ENCODE measurements at places on chromosomes 2 and 18.
A peak's percentile ranks its signal among the peaks of the same experiment; 100 is the strongest.

- DNase-seq, result no peak
Measured at GRCh38 chr2:170723446-170723958, 8.4 kb downstream of the SP5 start.

- no peak for DNase-seq
Measured at GRCh38 chr2:21944536-21944935, 820.8 kb downstream of the TDRD15 start.

- DNase-seq, result no peak
Measured at GRCh38 chr2:149901231-149901859, 313.8 kb upstream of the MMADHC start.

GRCh38 chr2:172358691-172359556 is 68.5 kb upstream of the ITGA6 start:
- DNase-seq, result no peak

DNA sequence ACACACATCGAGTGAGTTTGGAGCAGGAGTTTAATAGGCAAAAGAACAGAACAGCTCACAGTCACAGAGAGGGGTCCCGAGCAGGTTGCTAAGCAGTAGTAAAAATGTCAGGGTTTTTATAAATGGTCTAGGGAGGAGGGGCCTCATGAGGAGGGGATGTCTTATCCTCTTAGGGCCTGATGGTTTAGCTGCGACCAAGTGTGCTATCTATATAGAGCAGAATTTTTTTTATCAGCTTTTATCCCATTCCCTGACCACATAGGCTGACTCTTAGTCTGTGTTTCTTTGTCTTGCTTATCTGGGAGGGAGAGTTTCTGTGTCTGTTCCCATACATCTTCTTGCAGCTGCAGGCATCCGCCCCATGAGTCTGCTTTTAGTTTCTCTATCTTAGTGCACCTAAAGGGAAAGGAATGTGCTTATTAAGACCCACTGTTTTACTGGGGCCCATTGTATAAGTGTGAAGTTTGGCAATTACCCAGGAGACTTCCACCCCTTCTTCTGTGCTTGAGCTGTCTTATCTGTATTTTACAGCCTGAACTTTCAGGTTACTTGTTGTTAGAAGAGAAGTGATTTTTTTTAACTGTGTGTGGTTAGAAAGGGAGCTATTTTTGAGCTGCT is 30.4 kb upstream of the GMCL1 start:
- no peak for DNase-seq

- DNase-seq, result peak; percentile 23
Measured at GRCh38 chr2:71923887-71924533, 223.7 kb downstream of the CYP26B1 start.

GRCh38 chr18:24840051-24840450 is 379.6 kb downstream of the HRH4 start:
- DNase-seq, result no peak

DNA sequence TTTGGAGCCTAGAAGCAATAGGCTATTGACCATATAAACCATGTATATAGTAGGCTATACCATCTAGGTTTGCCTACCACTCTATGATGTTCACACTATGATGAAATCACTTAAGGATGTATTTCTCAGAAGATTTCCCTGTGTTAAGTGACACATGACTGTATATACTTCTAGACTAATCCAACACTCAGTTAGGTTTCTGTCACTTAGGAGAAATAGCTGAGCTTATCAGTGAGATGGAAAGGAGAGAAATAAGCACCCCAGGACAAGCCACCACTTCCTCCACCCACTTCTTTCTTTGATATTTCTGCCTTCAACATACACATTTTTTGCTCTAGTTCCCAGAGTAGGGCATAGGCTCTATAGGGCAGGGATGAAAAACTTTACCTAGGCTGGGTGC is 7.8 kb downstream of the PECR start:
- no peak for DNase-seq

GRCh38 chr18:62514570-62514969 is 8.3 kb upstream of the ZCCHC2 start:
- DNase-seq, result no peak

- DNase-seq, result peak; percentile 23
Measured at GRCh38 chr18:26468931-26469340, 79.4 kb downstream of the KCTD1 start.

- no peak for DNase-seq
Measured at GRCh38 chr18:12048827-12049175, 44.8 kb upstream of the ANKRD62 start.

GRCh38 chr2:54103454-54104314 is 11.7 kb upstream of the ACYP2 start:
- DNase-seq, result no peak

GRCh38 chr18:42636309-42636708 is 479.2 kb downstream of the RIT2 start:
- no peak for DNase-seq

GRCh38 chr2:234771980-234772732 is 179.7 kb upstream of the SH3BP4 start:
- no peak for DNase-seq

DNA sequence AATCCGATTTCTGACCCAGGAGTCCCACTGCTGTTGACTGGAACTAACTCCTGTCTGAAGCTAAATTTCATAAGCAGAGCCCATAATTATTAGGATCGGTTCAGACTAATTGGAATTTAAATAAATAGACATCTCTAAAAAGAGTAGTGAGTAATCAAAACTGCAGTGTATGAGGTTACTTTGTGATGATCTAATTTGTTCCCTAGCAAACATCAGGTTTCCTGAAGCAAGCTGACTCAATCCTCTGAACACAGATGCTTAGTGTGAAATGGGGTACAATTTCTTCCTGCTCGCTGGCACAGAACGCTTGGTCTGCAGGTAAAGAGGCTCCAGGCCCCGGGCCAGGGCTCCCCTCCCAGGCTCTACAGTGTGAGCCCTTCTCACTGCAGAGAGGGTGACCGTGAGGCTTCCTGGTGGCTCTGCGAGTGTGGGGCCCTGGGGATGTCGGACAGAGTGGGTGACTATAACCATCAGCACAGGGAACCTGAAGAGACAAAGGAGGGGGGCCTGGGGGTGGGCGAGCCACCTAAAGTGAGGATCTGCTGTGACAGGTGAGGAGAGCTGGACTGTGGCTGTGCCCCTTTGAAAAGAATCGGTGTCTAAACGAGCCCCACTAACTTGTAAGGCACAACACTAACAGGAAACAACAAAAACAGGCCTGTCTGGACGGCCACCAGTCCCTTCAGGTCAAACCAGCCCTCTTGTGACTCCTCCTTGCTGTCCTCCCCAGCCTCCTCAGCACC is 20.2 kb downstream of the CHST10 start:
- DNase-seq, result no peak

DNA sequence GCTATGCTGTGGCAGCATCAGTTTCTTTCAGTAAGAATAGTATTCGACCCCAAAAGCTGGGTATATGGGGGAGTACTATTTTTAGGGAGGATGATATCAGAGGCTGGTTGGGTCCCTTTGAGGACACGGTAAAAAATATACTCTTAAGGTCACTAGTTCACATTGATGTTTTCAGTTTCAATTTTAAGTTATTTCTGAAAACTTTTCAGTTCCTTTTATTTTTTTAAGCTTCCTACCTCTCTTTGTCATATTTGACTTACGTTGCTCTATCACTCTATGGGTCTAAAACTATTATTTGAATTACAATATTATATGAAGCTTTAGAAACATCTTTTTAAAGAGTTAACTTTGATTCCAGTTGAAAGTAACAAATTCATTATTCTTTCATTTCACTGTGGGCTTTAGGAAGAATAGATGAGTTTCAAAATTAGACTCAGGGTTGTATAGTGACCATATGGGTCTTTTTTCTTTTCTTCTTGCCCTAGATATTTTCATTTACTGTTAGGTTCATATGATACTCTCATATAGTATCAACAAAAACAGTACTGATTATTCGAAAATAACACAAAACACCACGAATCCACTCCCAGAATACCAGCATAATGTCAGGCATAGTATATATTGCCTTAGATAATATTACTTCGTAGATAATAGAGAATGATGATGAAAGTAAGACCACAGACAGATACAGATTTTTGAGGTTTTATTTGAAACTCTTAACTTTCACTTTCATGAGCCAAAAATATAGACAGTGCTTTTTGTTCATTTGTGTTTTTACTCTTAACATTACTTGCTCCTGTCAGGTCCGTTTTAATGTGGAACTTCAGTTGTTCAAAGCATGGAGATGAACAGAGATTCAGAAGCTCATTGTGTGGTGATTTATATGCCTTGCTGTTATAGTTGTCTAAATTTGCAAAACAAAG is 9.8 kb downstream of the RMDN2 start:
- no peak for DNase-seq

DNA sequence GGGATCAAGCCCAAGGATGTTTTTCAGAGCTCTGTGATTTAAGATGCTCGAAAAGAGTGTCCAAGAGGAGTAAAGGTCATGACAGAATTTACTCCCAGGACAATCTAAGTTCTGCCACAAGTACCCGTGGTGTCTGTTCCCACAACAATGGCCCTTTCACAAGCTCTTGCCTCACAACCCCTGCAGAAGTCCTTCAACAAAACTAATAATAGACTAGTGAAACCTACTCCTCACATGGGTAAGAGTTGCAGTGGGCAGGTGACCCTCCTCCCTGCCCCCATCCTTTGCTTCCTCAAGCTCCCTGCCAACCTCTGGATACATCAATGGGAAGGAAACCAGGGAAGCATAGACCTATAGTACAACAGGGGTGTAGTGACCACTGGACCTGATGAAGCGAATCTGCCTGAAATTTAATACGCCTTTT is 34.9 kb downstream of the PTCD3 start:
- DNase-seq, result no peak

GRCh38 chr2:30113617-30114293 is 33.1 kb upstream of the YPEL5 start:
- DNase-seq, result no peak

DNA sequence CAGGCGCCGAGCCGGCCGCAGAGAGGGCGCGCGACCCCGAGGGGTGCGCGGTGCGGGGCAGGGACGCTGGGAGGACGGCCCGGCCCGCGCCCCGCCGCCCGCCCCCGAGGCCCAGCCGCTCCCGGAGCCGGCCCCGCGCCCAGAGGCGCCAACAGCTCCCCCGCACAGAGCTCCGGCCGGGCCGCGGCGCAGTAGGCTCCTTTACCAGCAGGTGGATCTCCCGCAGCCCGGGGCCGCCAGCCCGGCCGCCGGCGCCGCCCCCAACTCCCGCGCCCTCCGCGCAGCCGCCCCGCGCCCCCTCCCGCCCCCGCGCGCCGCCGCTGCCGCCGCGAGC is 258 bp downstream of the MGAT4A start:
- DNase-seq, result no peak

DNA sequence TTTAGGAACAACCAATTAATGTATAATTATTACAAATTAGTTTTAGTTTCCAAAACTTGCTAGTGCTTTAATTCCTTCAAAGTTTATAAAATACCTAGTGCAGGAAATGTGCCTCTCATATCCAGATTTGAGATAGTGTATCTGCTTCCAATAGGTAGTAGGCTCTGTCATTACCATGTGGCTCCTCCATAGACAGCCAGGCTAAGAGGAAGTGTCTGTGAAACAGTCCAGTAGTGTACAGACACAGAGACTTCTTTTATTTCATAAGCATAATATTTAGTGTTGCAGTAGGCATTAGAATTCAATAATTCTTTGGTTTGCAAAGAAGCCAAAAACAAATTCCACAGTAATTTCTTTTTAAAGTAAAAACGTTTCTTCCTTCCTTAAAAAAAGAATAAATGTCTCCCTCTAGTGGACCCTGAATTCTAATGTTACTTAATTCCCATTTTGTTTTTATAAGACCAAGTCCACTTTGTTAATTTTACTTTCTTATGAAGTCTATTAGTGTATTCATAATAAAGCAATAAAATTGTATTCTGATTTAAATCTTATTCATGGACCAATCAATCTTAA is 101.2 kb downstream of the NEB start:
- no peak for DNase-seq

DNA sequence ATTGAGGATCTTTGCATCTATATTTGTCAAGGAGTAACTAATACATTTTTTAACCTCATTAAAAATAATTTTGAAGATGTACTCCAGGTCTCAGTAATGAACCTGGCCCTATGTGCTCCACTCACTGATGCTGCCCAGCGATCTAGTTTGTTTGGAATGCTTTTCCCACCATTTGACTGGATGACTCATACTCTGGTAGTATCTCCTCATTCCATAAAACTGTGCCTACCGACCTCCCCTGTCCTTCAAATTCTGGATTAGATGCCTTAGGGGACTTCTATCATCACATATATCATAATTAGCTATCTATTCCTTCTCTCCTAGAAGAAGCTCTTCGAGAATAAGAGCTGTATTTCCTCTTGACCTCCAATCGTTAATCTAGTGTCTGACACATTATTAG is 83.8 kb downstream of the FAM117B start:
- DNase-seq, result no peak

GRCh38 chr2:233544200-233544610 is 22.4 kb downstream of the USP40 start:
- no peak for DNase-seq

DNA sequence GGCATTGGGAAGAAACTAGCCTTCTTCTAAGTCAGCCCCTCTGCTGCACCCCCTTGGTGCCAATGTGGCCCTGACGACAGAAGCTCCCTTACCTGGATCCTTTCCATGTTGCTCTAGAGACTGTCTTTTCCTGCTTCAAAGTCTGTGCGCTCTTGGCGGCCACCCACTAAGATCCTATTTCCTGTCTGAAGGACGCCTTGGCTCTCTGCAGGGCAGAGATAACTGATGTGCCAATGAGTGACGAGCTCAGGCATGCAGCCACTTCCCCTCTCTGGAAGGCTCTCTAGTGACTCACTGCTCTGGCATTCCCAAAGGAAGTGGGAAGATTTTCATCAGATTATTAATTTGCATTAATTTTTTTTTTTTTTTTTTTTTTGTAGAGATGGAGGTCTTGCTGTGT is 273.5 kb downstream of the CDH20 start:
- no peak for DNase-seq

DNA sequence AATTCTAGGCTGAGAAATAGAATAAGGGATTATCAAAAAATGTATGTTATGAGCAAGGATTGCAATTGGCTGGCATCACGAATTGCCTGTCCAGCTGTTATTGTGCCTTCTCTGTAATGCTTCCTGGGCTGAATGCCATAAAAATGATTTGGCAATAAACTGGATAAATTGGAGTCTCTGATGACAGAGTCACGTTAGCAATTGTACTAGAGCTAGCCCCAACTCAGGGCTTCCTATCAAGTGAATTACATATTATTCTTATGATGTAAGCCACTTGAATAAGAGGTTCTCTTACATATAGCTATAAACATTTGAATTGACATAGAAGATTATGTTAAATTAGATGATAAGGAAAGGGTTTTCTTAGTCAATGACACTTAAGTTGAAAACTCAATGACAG is 607.5 kb upstream of the REG3G start:
- no peak for DNase-seq

DNA sequence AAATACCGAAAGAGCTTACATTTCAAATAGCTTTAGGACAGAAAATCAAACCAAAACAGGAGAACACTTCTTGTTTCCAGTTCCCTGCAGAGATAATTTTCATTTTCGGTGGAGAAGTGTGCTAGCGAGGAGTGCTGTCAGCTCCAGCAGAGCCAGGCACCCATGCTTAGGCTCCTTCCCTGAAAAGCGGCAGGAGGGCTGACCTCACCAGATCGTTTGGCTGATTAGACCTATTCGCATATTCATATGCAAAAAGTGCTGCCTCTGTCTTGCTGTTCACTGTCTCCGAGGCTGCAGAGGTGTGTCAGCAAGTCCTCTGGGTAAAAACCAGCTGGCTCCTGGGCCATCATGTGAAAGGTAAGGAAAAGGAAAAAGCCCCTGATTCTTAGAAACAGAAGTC is 225.8 kb upstream of the COPS8 start:
- no peak for DNase-seq

Data from NCI-H524 treated with DMSO at 0.1 percent for 48 hours (cell line).